ENCODE measurements at places on chromosomes 16 and 17.

DNA sequence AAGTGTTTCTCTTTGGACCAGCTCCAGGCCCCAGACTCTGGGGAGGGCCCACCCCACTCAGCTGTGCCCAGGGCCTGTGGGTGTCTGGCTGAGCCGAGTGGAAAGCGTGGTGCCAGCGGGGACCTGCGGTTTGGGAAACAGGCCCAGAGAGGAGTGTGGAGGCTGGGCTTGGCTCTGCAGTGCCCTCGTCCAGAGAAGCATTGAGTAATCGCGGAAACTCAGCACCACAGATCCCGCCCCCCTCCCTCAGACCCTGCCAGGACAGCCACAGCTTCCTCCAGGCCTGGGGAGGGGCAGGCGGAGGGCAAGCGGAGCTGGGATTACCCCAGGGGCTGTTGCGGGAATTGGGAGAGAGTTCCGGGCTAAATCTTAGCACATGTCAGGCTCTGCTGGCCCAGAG is 14.6 kb upstream of the PITPNA start:
- no peak for DNase-seq

GRCh38 chr16:85828166-85828565 is 28.7 kb downstream of the COX4I1 start:
- DNase-seq, result no peak

DNA sequence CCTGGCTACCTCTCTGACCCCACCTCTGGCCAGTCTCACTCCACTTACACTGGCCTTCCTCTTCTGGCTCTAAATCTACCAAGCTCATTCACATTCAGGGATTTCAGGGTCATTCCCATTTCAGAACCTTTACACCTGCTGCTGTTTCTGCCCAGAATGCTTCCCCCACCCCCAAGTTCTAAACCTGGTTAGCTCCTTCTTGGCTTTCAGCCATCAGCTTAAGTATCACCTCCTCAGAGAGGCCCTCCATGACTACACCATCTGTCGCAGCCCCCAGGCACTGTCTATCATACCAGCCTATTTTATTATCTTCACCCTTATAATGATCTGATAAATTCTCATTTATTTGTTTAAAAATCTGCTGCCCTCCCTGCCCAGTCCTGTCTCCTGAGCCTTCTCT is 23.3 kb upstream of the NGFR start:
- DNase-seq, result no peak

DNA sequence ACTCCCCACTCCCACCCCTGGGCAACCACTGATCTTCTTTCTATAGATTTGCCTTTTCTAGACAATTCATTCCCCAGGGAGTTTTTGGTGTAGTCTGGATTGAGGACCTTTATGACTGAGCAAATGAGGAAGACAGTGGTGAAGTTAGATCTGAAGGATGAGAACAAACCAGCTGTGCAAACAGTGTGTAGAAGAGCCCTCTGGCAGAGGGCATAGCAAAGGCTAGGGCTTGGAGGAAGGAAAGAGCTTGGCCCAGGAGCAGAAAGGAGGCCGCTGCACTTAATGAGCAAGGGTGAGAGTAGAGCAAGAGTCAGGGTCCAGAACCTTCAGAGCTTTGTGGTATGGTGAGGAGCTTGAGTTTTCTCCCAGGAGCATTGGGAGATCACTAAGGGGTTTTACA is 352.7 kb downstream of the CA10 start:
- no peak for DNase-seq

- DNase-seq, result no peak
These were observed 10.3 kb downstream of the FLCN start for GRCh38 chr17:17226451-17227265.

GRCh38 chr17:40551879-40552768 is 13.1 kb downstream of the CCR7 start:
- no peak for DNase-seq

- no peak for DNase-seq
These were observed 13.8 kb downstream of the HROB start for GRCh38 chr17:44155488-44155887.

DNA sequence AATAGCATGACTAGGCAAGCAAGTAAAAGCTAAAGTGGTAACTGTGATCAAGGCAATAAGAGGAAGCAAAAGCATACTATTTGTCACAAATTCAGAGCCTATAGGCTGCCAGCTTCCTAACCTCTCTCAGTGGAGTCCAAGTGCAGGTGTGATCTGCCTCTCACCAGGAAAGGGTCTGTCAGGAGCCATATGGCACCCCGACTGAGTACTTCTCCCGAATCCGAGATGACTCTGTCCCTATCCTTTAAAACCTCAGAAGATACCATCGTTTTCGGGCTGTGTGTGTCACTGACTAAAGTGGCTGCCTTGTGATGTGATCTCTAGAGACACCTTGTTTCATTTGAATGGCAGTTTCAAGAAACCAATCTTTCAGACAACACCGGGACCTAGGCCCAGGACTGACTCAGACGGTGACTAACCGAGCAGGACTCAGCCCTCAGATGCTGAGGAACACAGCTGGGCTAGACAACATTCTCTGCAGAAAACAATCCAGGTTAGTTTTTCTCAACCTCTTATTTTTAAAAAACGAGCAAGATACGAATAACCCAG is 63.6 kb downstream of the SMG6 start:
- DNase-seq, result no peak

GRCh38 chr17:30000755-30001257 is 59.4 kb downstream of the EFCAB5 start:
- DNase-seq, result no peak

DNA sequence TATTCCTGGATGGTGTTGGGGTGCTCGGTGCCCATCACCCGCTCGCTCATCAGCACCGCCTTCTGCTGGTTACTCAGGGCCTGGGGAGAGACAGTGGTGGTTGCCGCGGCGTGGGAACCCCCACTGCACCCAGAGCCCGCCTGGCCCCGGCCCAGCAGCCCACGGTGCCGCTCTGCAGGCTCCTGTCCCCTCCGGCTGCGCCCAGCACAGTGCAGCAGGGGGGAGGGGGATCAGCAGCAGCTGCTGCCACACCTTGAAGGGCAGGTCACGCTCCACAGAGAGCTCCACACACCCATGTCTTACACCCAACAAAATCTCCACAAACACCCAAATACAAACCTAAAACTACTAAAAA is 18.8 kb downstream of the CLUH start:
- no peak for DNase-seq

DNA sequence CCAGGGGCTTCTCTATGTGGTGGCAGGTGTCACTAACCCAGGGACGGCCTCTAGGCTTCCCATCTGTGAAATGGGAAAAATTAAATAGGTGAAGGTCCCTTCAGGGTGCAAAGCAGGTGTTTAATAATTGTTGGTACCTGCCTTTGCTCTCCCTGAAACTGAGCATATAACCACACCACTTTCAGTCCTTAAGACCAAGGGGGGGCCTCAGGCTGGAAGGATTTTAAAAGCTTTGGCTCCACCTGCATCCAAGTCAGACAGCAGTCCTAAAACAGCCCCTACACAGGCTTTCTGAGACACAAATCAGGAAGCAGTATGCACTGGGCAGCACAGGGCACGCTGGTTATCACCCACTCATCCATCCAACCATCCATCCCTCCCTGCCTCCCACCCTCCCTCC is 55.0 kb downstream of the TK2 start:
- no peak for DNase-seq

- no peak for DNase-seq
These were observed 267.7 kb downstream of the ABCC12 start for GRCh38 chr16:47888142-47888541.

- no peak for DNase-seq
These were observed 225.7 kb downstream of the CBLN1 start for GRCh38 chr16:49055824-49056545.

GRCh38 chr17:57593739-57594462 is 151.2 kb downstream of the CCDC182 start:
- DNase-seq, result no peak

DNA sequence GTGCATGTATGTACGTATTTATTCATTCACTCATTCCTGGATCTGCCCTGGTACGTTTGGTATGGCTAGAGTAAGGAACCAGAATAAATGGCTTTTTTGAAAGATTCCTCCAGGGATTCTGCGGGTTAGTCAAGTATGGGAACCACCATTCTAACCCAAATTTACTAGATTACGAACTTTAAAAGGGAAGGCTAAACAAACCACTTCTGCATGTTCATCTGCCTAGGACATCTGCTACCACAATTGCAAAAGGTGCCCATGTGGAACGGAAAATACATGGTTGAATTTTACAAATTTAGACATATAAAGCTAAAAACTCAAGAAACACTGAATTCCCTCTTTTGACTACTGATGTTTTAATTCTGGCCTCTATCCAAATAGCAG is 22.1 kb downstream of the CYTH1 start:
- DNase-seq, result no peak

DNA sequence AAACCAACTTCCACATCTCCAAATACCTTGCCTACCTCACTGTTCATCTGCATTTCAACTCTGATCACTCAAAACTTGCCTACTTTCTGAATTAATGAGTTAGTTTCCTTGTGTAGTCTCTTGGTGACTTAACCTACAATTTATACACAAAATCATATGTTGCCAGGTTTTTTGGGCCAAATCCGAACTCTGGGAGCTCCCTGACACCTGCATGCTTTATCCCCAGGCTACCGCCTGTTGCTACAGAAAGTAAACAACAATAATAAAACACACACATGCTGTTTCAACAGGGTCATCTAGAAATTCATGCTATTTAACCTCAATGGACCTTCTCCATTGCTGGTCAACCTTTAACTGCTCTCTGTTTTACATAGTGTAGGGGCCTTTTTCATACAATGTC is 104.5 kb upstream of the AXIN2 start:
- DNase-seq, result no peak

DNA sequence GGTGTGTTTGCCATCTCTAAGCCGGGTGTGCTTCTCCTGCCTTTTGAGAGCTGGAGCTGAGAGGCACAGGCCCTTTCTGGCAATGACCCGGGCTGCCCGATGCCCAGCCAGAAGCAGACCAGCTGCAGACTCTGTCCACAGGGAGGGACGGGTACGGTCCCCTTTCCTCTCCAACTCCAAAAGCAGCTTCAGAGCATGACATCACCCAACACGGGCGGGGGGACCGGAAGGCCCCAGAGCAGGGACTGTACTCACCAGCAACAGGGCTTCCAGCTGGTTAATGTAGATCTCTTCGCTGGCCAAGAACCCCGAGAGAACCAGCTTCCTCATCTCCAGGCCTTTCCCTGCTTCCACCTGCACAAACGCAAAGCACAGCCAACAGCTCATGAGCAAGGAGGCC is 79.4 kb downstream of the ABR start:
- no peak for DNase-seq

DNA sequence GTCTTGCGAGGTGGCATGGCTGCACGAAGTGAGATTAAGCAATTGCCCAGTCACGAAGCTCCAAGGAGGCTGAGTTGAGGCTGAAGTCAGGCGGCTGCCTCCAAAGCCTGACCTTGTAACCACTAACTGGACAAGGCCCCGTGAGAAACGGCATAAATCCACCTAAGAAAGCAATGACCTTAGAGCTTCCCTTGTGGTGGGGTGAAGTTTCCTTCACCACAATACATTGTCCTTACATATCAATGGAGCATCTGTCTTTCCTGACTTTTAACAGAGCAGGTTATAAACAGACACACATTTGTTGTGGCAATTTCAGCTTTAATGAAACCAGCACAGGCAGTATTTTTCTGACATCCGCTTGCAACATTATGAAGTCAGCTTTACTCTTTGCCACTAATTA is 2.5 kb upstream of the MED9 start:
- DNase-seq, result no peak

GRCh38 chr16:21233521-21234150 is at the start of gene ANKS4B:
ANKS4B (plus strand) TSS chr16:21233699; CDS start chr16:21233738, 39 bp downstream.
- no peak for DNase-seq

GRCh38 chr17:3695723-3696411 is at the start of gene P2RX5:
P2RX5 (minus strand) TSS chr17:3696155; CDS start chr17:3696005, 150 bp downstream.
- DNase-seq, result no peak

GRCh38 chr16:11361701-11362451 is 16.6 kb downstream of the RMI2 start:
- no peak for DNase-seq

- no peak for DNase-seq
These were observed 6.2 kb upstream of the NOG start for GRCh38 chr17:56587298-56587697.

- no peak for DNase-seq
These were observed 1.1 kb downstream of the ATP1B2 start for GRCh38 chr17:7651665-7652387.

- peak; percentile 14 for DNase-seq
These were observed 584 bp upstream of the STAT5B start for GRCh38 chr17:42276609-42277341.

DNA sequence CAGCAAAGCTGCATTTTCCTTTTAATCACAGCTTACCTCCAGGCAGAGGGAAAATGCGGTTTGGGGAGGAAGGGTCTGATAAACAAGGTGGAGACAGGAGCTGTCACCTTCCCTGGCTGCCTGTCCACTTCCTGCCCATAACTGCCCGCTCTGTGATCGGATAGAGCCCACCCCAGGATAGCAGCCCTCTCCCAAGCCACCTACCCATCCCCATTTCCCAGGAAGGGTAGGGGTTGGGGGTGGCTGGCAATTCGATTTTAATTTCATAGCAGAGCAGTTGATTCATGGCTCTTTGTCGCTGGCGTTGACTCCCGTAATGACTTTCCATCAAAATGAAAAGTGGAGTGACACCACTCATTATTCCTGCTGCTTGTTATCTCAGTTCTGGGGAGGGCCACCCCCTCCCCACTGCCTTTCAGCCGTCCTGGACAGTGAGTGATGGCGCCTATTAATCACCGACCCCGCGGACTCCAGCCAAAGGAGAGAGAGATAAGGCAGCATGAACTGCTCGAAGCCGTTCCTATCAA is 11.2 kb downstream of the CDK5RAP3 start:
- DNase-seq, result no peak

GRCh38 chr16:30464078-30464477 is 8.5 kb upstream of the ITGAL start:
- DNase-seq, result no peak
